ENCODE measurements at places on chromosomes 4 and X.

GRCh38 chr4:146124023-146124680 lies 51.4 kb upstream of the LSM6 start:
- DNase-seq: no peak

DNA sequence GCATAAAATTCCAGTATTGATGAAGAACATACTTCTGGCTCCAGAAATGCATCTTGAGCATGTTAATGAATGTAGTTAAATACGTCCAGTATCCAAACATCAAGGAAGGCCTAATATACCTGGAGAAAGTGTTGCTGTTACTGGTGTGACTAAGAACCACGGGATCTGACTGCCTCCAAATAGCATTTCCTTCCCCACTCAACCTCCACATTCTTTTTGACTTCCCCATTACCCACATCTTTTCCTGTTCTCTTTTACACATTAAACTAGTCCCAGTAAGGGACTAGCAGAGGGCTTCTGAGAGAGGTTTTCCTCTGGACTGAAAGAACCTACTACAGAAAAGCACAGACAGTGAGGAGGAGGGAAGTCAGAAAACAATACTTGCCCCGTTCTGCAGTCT lies 482.8 kb upstream of the HTR2C start:
- no peak for DNase-seq

DNA sequence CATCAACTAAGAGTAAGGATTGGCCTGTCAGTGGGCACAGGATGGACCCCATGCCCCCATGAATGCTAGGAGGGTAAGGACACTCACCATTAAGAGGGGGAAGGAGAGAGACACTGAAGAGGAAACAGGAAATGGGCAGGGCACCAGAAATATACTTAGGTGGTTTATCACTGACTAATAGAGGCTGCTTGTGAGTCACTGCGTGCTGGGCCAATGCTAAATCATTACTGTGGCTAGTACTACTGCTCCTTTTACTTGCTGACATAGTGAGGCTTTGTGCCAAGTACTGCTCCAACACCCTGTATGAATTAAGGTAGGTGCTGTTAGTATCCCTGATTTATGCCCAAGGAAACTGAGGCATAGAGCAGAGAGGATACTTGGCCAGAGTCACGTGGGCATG lies 130.4 kb upstream of the FRMPD4 start:
- DNase-seq: no peak

DNA sequence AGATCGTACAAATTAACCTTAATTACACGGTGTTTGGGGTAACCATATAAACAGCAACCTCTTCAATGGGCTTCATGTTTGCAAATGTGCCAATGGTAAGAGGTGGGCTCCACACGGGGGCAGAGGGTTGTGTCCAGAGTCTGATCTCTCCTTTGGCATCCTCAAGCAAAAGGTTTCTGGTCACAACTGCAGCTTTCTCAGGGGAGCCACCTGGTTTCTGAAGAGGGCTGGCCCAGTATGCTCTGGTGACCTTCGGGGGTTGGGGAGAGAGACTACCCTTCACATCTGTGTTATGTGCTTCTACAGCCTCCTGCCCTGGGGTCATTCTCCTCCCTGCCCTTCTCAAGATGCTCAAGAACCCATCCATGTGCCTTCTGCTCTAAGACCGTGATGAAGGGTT lies 259.6 kb downstream of the CRLF2 start:
- DNase-seq: no peak

DNA sequence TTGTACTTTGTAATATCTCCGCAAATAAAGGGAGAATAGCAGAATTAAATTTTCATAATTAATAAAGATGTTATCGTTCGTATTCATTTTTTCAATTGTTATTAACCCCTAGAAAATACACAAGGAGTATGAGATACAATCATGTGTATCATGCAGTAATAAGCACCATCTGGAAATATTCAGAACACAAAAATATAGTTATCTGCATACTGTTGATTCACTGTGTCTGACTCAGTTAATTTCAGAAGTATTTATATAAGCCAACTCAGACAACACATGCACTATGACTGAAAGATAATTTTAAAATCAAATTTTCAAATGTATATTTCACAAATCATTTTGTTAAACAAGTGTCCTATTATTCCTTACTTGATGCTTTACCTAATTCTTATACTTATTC lies 1954.8 kb downstream of the ARAP2 start:
- no peak for DNase-seq

GRCh38 chr4:77358315-77358928 lies 201.4 kb downstream of the CCNG2 start:
- no peak for DNase-seq

- DNase-seq: no peak
Observed at GRCh38 chrX:22963196-22963595, 36.6 kb upstream of the DDX53 start.

GRCh38 chr4:154164931-154165839 lies 326.4 kb downstream of the DCHS2 start:
- DNase-seq: no peak

DNA sequence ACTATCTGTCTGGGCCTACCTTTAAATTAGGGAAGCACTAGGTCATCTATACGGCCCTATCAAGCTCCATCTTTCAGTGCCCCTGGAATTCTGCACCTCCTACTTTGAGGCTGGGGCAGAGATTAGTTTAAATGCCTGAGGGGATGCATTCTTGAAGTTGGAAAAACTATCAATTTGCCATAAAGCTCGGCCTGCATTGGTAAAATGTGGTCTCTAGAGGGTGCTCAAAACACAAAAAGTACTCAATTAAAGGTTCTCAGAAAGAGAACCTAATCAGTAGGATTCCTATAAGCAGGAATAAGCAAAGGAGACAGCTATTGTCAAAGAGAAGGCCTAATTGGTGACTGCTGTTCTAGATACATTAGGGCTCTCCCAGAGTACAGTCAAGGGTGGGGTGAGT lies 111.7 kb downstream of the AMER1 start:
- no peak for DNase-seq

GRCh38 chr4:112183252-112183651 lies 38.0 kb downstream of the FAM241A start:
- DNase-seq: no peak

Data from activated T-helper 1 cell treated with Interleukin-2 at 50 U/mL for 16 hours (primary cell).